ENCODE measurements at places on chromosomes 4 and X.

- no peak for DNase-seq
Observed at GRCh38 chr4:152997288-152997687, 61.2 kb downstream of the FHDC1 start.

DNA sequence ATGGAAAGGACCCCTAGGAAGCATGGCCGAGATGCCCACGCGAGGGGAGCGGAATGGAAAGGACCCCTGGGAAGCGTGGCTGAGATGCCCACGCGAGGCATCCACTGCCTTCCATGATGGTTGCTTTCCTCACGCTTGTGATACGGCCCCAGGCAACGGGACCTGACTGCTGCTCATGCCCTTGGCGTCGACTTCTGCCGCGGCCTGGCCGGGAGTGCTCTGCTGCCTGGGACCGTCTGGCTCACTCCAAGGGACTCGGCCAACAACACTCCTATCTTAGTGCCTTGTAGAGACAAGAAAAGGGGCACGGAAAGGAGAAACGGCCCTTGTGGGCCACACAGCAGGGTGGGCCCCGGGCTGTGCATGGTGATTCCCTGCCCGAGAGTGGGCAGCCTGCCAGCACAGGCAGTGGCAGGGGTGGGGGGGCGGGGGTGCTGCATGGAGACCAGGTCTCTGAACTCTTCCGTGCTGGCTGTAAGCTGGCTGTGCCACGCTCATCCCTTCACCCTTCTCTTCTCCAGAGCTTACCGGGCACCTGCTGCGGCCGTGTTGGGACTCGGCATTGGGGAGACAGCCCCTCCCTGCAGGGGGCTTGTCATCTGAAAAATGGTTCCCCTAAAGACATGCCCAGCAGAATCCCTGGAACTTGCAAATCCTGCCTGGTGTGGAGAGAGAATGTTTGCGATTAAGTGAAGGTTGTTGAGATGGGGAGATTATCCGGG lies 38.6 kb upstream of the HMX1 start:
- no peak for DNase-seq

GRCh38 chr4:26854701-26855100 lies 5.9 kb upstream of the STIM2 start:
- DNase-seq: no peak

DNA sequence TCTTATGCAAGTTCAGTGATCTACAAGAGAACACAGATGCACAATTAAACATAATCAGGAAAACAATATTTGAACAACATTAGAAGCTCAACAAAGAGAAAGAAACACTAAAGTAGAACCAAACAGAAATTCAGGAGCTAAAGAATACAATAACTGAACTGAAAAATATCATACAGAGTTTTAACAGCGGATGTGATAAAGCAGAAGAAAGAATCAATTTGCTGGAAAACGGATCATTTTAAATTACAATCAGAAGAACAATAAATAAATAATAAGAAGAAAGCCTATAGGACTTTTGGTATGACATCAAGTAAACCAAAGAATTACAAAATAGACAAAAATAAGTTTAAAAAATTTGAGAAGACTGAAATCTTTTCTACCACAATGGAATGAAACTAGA lies 36.3 kb upstream of the CXCL6 start:
- DNase-seq: no peak

GRCh38 chr4:26178854-26179253 lies 142.0 kb upstream of the RBPJ start:
- no peak for DNase-seq

GRCh38 chr4:108311313-108311712 lies 142.6 kb upstream of the LEF1 start:
- DNase-seq: no peak

GRCh38 chrX:52839137-52839536 lies 28.1 kb downstream of the XAGE5 start:
- DNase-seq: no peak

GRCh38 chr4:173398779-173399415 lies at the start of gene SCRG1:
Gene SCRG1 (minus strand): TSS chr4:173399116. CDS start chr4:173391414, 7,702 bp downstream.
- no peak for DNase-seq

GRCh38 chrX:23656684-23657083 lies 10.6 kb upstream of the PRDX4 start:
- no peak for DNase-seq

DNA sequence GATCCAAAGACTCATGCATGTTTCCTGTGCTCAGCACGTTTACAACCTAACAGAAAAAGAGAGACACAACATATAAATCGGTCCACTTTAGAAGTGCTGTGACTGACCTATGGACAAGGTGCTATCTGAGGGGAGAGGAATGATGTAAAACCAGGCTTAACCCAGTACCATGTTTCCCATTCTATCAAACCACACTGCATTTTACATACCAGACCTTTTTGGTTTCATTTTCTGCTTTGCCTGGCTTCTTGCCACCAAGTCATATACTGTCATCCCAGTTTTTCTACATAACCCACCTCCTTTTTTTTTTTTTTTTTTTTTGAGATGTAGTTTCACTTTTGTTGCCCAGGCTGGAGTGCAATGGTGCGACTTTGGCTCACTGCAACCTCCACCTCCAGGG lies 82.2 kb downstream of the KLF8 start:
- no peak for DNase-seq

DNA sequence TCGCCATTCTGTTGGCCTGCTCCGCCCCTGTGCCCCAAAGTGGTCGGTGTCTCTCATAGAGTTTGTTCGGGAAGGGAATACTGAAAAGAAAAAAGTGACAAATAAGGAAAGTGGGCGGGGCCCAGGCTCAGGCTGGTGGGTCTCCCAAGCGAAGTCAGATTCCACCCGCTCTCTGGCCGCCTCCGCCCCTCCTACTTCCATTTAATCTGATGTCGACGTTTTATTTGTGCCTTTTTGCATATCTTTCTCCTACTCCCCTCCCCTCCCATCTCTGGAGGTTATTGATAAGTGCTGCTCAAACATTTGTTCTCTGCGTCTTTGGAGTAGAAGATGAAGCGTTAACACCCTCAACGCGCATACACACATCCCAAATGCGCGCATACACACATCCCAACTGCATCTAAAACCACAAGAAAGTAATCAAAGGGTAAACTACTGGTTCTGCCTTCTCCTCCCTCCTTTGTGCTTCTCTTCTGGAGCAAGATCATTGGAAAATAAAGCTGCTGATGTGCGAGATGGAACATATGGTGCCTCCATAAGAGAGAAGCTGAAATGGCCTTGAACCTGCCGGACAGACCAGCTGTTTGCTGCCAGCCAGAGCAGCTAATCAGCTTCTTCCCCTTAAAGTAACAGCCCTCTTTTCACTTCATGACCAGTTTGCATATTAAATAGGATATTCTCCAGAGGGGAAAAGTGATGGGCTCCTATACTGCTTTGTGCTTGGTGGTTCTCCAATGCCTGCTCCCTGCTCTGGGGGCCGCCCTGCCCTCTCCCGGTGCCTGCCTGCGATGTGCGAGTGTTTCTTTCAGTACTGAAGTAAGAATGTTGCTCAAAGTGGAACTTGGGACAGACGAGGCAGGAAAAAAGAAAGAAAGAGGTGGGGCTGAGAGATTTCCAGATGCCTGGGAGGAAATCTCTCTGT lies 3.1 kb downstream of the MAMLD1 start:
- no peak for DNase-seq

DNA sequence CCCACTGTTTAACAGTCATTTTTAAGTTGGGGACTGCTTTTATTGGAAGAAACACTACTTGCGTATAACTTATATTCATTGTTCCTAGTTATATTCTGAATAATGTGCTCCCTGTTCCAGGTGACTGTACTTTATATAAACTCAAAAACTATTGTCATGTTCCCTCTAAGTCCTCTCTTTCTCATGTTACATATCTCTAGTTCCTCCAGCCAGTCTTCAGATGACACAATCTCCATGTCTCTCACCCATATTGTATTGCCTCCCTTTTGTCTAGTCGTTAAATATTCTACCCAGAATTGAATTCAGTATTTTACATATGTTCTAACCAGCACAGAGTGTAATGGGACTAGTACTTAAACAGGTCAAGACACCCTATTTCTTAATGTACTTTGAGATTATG lies 5.3 kb downstream of the VAMP7 start:
- no peak for DNase-seq

- no peak for DNase-seq
Observed at GRCh38 chrX:118734909-118735308, 7.5 kb downstream of the IL13RA1 start.

DNA sequence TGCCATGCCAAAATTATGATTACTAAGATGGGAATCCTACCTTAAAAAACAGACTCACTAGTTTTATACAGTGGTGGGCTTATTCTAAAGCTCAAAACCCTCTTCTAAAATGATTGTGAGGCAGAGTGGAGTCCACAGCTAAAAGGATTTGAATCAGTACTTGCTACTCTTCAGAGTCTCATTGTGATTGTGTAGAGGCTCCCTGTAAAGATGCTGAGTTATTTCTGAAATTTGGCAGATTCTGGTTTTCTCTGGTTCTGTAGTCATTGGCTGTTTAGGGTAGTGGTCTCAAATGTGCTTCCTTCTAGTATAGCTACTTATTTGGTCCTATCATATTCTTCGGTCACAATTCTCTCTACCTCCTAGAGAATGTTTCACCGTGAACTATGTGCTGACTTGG lies 104.1 kb downstream of the FBXW7 start:
- DNase-seq: no peak

GRCh38 chrX:10618961-10619360 lies 1.4 kb downstream of the MID1 start:
- no peak for DNase-seq

Data from stimulated activated CD4-positive, alpha-beta T cell treated with anti-CD3 and anti-CD28 coated beads, Interleukin-2, amount 100 ng/mL, for 4 hours (primary cell).